ENCODE measurements at places on chromosomes 6 and 20. TPM values are rescaled to one million over a fixed set of nuclear protein-coding genes. Genes with fewer than 3 reads are reported as not detected.

DNA sequence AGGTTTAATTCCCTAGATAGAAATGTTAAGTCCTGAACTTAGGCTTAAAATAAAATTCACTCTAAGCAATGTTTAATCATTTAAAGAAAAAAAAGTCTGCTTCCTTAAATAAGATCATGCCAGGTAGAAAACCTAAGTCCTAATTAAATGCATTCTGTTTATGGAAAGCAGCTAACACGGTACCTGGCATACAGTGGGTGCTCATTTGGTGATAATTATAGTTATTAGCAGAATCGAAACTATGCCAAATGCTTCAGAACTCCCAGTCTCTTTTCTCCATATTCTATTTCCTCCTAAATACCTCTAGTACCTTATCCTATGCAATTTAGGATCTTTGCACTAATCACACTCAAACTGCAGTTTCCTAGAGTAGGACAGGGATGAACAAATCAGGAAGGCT, 331.8 kb downstream of the EPHA7 start:
- DNase-seq: no peak

DNA sequence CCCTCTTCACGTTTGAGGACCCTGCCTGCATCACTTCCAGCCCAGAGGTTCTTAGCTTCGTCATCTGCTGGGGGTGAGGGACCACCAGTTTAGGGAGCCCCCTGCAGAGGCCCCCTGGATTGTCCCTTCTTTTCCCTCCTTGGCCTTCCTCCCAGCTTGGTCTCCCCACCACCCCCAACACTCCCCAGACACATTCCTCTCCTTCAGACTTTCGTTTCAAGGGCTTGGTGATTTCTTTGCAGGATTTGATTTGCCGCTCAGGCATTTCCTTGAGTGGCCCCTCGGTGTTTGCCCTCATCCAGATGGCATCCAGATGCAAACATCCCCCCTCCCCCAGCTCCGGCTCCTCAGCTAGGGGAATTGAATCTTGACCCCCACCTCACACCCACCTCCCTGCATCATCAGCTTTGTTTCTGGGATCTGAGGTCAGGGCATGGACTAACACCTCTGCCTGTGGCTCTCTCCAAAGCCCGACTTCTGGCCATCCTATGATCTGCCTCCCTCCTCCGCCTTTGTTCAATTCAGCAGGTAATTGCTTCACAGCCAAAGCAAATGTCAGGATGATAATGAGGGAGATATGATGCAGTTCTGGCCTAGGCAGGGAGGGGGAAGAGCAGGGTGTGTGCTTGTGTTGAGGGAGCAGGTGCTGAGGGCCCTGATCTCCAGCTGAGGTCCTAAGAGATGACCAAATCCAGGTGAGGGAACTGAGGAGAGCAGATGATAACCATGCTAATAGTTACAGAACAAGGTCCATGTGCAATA, 141.5 kb downstream of the VEGFA start:
- DNase-seq: no peak

DNA sequence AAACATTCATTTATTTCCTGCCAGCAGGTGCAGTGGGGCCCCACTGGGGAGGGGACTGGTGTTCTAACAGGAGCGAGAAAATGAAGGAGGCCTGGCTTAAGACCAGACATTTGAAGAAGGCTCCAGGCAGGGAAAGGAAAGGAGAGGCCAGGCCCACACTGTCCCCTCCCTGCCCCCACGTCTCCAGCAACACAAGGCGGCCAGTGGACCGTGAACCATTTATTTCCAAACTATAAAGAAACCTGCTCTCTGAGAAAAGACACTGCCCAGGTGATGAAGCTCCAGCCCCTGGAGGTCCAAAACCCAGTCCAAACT, 41.4 kb upstream of the CDH22 start:
- DNase-seq: no peak

The SPAG4 gene
- 17.5 TPM for total RNA-seq

The SYNCRIP gene
- total RNA-seq: 84.8 TPM

Measured in transverse colon (tissue), 4 donors.